ENCODE measurements at places on chromosomes 1 and 21. TPM values are rescaled to one million over a fixed set of nuclear protein-coding genes. Genes with fewer than 3 reads are reported as not detected.

DNA sequence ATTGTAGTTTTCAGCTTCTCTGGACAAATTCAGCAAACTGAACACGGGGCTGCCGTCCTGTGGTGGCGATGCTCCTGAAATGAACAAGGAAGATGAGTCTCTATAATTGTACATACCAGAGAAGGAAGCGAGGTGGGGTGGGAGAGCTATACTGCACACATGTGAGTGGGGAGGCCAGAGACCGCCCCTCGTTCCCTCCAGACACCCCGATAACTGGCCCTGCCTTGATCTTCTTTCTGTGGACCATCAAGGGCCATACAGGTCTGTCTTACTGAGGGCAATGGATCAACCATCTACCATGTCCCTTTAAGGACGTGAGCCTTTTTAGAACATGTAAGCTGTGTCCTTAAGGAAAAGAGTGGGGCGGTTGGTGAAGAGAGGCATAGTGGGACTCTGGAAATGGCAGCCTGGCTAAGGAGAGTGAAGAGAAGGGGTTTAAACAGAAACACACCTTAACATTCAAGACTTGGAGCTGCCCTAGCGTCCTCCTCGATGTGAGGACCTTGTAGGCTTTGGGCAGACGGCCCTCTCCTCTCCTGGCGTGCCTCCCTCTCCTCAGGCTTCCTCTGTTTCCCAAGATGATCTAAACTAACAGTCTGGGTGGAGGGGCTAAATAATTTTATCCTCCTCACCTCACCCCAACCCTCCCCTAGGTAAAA is 5.8 kb downstream of the PLEKHO1 start:
- no peak for DNase-seq

DNA sequence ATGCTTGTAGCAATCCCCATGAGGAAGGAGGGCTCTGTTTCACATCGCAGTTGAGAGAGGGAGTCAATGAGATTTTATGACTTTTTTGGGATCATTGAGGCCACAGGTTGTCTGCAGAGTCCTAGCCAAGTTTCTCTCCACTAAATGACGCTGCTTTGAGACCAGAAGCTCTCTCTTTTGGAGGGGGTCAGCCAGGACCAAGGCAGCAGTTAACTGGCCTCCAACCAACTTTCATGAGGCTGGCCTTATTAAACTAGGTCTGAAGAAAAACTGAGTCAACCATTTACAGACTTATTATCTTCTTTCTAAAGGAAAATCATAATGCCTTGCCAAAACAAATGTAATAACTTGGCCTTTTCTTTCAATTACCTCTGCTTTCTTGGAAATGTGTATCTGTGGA is 8.6 kb downstream of the WLS start:
- no peak for DNase-seq

IFI44L gene
- 6.9 TPM for total RNA-seq

DNA sequence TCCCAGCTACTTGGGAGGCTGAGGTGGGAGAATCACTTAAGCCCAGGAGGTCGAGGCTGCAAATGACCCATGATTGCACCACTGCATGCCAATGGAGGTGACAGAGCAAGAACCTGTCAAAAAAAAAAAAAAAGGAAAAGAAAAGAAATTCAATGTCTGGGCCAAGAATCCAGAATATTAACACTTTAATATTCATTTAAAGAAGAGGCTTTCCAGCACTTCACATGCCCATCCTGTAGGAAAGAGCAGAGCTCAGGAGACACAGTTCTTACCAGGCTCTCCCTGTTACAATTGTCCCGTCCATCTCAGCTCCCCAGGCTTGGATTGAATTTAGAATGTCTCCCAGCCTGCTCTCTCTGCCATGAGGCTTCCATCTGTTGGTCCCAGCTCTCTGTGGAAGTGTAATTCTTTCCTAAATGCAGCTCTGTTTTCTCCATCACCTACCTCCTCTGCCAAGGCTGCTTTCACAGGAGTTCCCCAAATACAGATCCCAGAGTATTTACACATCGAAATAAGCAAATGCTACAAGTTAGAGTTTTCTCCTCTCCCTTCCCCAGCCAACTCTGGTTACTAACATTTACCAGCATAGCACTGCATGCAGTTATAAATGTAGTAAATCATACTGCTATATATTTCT is 116.6 kb upstream of the CDC42BPA start:
- no peak for DNase-seq

GRCh38 chr1:180544050-180544449 is 14.7 kb upstream of the OVAAL start:
- DNase-seq, result no peak

RIMS3 gene
- total RNA-seq, result 2.2 TPM

DNA sequence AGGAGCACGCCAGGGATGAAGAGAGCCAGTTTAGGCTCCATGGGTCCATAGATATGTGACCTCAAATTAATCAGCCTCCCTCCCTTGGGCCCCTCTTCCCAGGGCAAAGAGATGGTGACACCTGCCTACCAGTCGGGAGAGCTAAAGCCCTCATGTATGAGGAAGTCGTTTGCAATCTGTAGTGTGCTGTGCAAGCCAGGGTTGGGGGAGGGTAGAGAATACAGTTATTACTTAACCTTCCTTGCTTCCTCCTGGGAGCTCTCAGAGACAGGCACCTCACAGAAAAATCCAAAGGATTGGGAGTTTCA is 4.0 kb downstream of the PGLYRP4 start:
- no peak for DNase-seq

GRCh38 chr1:203290261-203291089 is 14.8 kb upstream of the BTG2 start:
- peak; percentile 93 for DNase-seq

GRCh38 chr21:31331231-31331630 is 12.8 kb downstream of the TIAM1 start:
- DNase-seq, result no peak

DNA sequence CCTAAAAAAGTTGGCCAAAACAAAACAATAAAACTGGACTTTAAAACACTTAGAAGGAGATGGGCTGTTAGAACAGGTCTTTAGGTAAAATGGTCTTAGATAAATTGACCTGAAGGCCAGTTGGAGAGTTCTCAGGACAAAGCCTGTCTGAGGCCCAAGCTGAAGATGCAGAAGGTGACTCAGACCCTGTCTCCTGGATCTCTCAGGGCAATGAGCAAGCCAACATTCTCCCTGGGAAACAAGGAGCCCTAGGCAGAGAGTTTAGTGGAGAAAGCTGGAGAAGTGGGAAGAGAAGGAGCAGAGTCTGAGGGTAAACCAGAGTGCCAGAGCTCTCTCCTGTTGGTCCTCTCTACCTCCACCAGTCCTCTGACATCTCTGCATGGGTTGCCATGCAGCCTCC is 70.1 kb downstream of the FCRL5 start:
- no peak for DNase-seq

DNA sequence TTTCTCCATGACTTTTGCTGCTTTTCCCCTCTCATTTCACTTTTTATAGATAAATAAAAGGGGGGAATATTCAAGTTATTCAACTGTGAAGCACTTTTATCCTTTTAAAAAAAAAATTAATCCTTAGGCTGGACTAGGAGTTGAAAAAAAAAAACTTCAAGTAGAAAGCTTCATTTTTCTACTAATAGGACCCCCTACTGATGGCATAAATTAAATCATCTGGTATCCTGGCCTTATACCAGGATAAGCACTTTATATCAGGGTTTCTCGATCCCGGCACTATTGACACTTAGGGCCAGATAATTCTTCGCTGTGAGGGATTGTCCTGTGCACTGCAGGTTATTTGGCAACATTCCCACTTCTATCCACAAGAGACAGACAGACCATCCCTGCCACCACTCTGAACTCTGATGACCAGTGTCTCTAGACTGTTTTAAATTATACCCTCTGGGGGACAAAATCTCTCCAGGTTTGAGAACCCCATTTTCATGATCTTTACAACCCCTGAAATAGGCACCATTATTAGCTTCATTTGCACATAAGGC is 17.6 kb downstream of the USP33 start:
- no peak for DNase-seq

DNA sequence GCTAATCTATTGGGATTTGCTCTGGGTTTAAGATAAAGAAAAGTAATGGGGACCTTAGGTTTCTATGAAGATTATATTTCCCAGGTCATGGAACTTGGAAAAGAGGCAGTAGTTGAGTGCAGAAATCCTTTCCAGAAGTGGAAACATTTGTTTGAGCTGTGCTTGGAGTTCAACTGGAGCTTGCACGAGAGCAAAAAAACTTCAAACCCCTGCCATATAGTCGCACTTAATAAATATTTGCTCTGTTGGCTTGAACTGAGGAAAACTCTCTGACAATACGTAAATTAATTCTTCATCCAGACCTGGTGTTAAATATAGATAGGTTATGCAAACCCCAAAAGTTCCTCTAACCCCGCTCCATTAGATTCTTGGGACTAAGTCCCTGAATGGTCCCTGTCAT is 52.8 kb upstream of the COL24A1 start:
- no peak for DNase-seq

ATP5PF gene
- total RNA-seq, result 110 TPM

DNA sequence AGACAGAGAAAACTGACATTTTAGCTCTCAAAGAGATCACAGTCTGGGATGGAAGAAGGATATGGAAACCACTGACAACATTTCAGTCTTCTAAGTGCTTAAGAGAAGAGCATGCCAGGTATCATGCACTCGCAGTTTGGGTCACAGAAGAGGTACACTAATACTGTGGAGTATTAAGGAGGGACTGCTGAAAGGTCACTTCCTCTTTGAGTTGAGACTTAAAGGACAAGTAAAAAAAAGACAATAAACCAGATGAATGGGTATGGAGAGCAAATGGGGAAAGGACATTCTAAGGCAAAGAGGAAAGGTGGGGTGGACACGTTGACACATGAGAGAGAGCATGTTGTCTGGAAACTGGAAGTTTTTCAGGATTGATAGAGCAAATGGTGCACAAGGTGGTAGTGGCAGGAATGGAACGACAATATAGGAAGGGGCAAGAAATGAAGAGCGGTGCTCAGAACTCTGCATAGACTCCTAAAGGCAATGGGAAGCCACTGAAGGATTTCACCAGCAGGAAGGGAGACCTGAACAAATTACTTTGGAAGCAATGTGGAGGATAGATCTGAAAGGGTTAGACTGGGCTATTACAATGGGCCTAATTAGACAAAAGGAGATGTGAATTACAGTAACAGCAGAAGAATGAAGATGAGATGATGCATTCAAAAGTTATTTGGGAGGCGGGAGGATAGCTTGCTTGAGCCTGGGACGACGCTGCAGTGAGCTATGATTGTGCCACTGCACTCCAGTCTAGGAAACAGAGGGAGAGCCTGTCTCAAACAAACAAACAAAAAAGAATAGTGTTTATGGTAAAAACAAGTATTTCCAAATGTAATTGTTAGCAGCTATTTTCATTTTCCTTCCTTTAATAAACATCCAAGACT is 11.1 kb downstream of the DIPK1A start:
- no peak for DNase-seq

ZNF436 gene
- total RNA-seq, result 19.9 TPM

APOBEC4 gene
- not detected for total RNA-seq

SUSD4 gene
- total RNA-seq, result 3.2 TPM

DNA sequence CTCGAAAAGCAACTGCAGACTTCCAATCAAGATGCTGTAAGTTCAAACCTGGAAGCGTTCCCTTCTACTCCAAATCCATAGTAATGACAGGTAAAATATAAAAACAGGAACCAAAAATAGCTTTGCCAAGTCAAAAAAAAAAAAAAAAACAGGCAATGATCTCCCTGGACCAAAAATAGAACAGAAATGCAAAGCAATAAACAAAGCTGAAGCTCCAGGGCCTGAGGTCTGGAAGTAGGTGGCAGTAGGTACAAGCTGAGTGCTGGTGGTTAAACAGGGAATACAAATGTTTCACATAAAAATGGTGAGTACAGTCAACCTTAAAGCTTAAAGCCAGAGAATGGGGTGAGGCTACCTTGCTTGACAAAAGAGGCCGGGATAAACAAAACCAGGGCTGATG is 610.8 kb downstream of the SMYD3 start:
- no peak for DNase-seq

DNA sequence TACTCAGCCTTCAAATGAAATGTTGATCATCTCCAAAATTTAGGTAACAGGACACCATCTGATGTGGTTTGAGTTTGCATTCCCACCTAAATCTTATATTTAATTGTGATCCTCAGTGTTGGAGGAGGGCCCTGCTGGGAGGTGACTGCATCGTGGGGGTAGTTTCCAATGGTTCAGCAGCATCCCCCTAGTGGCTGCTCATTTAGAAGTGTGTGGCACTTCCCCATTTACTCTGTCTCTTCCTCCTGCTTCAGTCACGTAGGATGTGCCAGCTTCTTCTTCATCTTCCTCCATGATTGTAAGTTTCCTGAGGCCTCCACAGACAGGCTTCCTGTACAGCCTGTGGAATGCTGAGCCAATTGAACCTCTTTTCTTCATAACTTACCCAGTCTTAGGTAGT is 731.2 kb downstream of the USP25 start:
- DNase-seq, result no peak

- DNase-seq, result no peak
Observed at GRCh38 chr1:205355075-205355453, 1.7 kb downstream of the KLHDC8A start.

DNA sequence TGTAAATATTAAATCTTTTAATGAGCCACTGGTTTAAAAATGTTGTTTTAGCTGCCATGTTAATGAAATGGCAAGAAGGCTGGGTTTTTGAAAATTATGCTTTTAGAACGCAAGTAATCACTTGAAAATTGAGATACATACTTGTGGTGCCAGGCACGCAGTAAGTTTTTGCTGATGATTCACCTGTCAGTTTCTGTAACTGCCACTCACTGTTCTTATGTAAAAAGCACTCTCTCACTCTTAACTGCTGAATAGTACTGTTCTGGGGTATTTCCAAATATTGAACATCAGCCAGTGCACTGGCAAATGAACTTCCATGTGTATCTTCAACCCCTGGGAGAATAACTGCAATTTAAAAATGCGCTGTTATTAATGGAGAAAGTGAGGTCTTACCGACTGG is 17.9 kb downstream of the LGALS8 start:
- DNase-seq, result no peak

SAMD11 gene
- 0.96 TPM for total RNA-seq

- no peak for DNase-seq
Observed at GRCh38 chr1:2204415-2205190, 10.0 kb upstream of the FAAP20 start.

COL16A1 gene
- 17.4 TPM for total RNA-seq

DNA sequence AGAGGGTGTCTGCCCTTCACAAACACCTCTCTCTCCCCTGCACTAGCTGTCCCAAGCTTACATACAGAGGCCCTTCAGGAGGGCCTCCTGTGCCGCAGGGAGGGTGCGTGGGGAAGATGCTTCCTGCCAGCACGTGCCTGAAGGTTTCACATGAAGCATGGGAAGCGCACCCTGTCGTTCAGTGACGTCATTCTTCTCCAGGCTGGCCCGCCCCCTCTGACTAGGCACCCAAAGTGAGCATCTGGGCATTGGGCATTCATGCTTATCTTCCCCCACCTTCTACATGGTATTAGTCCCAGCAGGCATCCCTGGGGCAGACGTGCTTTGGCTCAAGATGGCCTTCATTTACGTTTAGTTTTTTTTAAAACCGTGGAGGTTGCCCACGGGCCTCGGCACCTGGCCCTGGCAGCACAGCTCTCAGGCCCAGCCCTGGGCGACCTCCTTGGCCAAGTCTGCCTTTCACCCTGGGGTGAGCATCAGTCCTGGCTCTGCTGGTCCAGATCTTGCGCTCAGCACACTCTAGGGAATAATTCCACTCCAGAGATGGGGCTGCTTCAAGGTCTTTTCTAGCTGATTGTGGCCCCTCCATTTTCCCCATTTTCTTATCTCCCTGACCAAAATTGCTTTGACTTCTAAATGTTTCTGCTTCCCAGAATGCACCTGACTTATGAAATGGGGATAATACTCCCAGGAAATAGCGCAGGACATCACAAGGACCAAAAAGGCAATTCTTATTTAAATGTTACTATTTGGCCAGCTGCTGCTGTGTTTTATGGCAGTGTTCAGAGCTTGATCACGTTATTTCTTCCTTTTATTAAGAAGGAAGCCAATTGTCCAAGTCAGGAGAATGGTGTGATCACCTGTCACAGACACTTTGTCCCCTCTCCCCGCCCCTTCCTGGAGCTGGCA is 6.1 kb downstream of the NPPA start:
- no peak for DNase-seq
